ENCODE measurements at places on chromosomes 12 and 14.
A peak's percentile ranks its signal among the peaks of the same experiment; 100 is the strongest.

DNA sequence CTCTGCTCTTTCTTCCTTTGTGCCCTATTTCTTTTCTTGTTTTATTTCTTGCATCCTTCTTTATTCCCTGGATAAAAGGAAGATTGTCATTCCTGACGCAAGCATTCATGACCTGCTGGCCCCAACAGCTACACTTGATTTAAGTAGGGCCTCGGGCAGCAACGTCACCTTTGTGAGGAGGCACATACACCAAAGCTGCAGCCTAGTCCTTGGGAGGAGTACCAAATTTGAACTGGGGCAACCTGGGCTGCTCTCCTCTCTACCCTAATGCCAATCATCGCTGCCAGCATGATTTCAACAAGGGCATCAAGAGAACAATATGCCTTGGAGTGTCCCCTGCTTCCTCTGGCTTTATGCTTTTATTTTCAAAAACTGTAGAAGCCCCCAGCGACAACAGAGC lies 76.4 kb downstream of the C12orf50 start:
- DNase-seq, result no peak

GRCh38 chr12:82973592-82973991 lies 286.9 kb downstream of the TMTC2 start:
- no peak for DNase-seq

DNA sequence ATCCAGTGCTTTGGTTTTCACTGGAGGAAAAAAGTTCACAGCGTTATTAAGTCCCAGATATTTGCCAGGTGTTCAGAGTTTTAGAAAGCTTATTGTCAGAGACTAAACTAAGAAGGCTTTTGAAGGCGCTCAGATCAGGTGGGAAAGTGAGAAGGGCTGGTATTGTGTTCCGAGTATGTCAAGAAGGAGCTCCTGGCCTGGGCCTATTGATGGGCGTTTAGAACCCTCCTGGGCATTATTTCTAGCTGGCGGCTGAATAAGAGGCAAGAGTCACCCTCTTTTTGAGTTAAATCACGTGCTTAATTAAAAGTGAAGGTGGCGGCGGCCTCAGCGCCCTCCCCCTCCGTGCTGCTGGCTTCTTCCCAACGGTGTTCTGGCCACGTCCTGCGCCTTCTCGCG lies 20.9 kb upstream of the GNS start:
- DNase-seq, result no peak

- no peak for DNase-seq
These were observed 473.1 kb downstream of the EGLN3 start for GRCh38 chr14:33477797-33478196.

DNA sequence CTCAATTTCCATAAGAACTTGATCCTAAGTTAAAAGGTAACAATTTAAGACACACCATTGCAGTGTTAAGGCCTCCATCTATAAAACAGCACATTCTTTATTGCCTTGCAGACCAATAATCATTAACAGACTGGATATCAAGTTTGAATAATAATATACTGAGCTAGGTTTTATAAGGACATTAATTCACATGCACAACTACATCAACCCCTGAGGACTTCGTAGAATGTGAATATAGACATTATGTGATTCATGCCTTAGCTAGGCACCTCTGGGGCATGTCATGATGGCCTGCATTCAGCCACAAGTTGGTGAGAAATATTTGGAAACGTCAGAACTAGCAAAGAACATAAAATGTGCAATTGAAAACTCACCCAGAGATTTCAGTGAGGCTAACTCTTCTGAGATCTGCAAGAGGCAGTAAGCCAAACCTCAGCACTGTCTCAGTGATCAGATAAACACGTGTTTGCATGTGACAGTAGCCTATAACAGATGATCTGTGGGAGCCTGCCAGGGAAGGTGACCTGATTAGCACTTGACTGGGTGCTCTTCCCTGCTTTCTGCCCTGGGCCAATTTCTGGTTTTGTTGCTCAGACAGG lies 492.2 kb downstream of the FLRT2 start:
- DNase-seq, result no peak

- no peak for DNase-seq
These were observed 290.8 kb upstream of the NOVA1 start for GRCh38 chr14:26888592-26888991.

GRCh38 chr12:94621662-94622359 lies 28.5 kb downstream of the TMCC3 start:
- DNase-seq, result no peak

DNA sequence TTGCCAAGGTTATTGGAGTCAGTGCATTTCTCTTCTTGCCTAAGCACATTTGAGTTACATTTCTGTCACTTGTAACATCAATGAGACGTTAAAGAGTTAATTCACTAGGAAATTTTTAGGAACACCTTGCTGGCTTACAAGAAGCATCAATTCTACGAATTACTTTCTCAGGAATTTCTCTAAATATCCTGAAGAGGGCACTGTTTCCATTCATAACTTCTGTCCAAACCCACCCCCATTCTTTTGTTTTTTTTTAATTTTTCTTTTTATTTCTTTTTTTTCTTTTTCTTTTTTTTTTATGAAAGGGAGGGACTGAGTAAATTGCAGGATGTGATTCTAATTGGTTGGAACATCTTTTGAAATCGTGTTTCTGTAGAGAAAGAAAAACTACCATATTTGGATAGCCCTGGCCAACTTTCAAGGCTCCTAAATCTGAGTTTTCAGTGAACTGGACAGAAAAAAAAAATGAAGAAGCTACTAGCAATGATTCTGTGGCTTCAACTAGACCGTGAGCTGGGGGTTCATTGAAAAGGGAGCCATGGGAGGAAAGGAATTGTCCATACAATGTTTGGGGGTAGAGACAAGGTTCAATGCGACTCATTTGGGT lies 285.3 kb downstream of the DAD1 start:
- no peak for DNase-seq

GRCh38 chr14:55446127-55446736 lies 5.8 kb upstream of the TBPL2 start:
- peak; percentile 4 for DNase-seq

DNA sequence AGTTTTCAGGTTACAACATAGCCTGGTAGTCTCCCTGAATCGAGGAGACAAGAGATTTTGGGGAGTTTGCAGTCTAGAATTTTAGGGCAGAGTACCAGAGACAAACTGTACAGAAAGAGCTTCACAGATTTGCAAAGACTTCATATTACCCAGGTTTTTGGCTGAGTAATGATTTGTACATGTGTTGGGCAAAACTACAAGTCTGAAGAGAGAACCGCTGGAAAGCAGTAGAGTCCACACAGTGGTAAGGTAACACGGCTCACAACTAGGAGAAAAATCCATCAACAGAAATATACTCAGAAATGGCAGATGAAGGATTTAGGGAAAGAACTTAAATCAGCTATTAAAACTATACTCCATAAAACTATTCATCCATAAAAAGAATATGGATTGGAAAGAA lies 25.7 kb downstream of the FBXO33 start:
- DNase-seq, result no peak

DNA sequence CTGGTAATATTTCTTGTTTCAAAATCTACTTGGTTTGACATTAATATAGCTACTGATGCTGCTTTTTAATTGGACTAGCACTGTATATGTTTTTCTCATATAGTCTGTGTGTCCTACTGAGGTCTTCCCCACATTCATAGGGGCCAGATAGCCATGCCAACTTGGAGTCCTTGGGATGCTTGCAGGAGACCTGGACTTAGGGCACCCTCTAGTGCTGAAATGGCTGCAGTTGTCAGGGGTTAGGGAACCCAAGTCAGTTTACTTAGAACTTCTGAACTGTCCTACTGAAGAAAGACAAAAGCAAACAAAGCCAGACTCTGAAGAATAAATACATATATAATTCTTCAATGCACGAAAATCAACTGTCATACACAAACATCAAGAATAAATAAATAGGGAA lies 279.9 kb upstream of the SYT1 start:
- no peak for DNase-seq

GRCh38 chr14:76432827-76433752 lies 57.2 kb downstream of the ESRRB start:
- no peak for DNase-seq

GRCh38 chr14:103522649-103523574 lies at the start of gene CKB:
Gene CKB, minus strand, starts transcription at chr14:103522830. Its CDS starts 337 bp downstream, at chr14:103522493.
- no peak for DNase-seq

- no peak for DNase-seq
These were observed 137.6 kb downstream of the ZFP36L1 start for GRCh38 chr14:68655021-68655831.

- no peak for DNase-seq
These were observed 194.1 kb downstream of the BTG1 start for GRCh38 chr12:91951571-91951970.

DNA sequence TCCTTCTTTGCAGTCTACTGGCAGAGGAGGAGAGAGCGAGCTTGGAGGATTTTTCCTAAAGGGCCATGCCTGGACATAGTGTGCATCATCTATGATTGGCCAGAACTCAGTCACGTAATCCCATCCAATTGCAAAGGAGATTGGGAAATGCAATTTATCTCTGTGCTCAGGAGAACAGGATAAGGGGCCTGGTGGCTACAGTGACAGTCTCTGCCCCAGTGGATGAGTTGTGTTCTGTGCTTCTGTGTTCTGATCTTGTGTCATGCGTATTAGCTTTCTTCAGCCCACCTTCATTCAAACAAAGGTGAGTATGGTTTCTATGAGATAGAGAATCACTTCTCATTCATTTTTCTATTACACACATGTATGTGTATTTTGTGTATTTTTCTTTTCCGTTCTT lies 144.3 kb downstream of the NRXN3 start:
- no peak for DNase-seq

- DNase-seq, result no peak
These were observed 79.3 kb downstream of the DNAI7 start for GRCh38 chr12:25115677-25116076.

DNA sequence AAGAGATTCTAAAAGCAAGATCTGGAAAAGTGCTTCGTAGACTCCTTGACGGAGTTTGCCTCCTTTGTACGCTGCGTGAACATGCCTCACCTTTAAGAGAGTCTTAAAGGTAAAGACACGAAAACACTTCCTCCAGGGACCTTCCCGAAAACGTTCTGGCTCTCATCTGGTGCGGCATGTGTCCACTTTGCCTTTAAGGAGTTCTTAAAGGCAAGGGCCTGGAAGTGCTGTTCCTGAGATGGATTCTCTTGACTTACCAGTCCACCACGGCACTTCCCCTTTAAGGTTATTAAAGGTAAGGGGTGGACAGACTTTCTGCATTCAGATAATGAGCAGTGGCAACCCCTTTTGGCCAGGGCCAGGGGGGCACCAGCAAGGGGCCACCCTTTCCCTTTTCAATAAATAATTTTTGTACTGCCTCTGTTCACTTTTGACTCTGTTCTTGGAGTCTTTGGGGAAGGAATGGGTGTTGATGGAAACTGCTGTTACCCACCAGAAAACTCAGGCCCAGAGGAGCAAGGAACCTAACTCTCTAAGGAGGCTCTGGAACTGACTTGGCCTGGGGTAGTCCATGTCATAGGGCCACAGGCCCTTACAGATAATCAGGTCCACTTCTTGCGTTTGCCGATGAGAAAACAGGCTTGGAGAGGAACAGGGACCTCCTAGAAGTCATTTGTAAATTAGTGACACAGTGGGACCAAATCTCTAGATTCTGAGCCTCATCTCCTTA lies 4.4 kb downstream of the REM2 start:
- no peak for DNase-seq

DNA sequence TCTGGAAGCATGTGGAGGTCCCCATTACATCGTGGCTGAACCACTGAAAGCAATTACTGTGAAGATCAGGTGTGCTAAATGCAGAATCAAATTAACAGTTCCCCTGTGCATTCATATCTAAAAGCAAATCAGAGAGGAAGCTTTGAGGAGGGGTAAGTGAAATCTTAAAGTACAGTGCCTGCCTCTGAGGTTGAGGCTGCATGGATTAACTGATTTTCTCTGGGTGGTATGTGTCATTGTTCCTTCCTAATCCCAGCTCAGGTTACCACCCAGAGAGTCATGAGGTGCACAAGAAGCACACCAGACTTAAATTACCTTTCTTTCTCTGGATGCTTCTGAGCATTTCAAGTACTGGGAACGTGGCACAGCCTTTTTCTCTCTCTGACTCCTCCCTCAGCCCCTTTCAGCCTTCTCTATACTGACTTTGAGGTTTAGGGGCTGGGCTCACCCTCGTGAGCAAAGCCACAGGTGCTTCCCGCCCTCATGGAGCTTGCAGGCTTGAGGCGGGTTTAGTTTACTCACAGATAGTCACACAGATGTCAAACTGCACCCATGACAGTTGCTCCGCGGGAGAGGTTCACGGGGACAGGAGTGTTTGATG lies 237.6 kb upstream of the CRY1 start:
- DNase-seq, result no peak

GRCh38 chr14:78863143-78863542 lies 693.0 kb downstream of the NRXN3 start:
- DNase-seq, result no peak

DNA sequence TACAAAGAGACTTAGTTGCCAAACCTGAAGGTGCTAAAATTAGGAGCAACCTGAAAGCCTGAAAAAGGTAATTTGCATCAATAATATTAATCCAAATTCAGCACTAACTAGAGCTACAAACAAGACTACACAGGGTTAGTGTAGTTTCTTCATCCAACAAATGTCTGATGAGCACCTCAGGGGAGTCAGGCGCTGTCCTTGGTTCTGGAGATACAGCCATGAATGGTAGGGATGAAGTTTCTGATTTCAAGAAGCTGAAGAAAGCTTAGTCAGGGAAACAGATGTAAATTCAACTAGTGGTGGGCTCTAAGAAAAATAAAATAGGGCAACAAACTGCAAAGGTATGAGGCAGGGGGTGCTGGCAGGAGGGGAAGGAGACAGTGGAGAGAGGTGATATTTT lies 266.3 kb downstream of the GLT1D1 start:
- no peak for DNase-seq

DNA sequence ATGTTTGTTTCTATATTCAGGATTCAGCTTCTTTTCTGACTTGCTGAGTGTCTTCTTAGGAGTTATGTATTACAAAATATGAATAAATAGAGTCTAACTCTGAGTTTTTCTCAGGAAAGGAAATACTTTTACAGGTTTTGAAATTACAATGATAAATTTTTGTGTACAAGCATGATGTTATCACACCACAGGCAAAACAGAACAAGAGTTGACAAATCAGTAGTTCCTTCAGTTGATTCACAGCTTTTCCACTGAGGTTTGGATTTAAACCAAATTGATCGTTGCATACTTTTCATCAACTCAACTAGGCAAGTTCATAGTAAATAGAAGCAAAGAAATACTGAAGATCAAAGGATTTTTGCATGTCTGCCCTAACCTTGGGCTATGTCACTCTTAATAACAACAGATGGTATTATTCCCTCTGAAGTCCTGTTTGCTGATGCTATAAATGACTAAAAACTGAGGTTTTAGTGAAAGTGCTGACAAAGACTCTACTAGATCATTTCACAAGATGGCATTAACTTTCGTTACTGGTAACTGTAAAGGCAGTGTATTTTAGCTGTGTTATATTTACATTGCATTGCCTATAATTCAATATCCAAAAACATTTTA lies 520.2 kb downstream of the FLRT2 start:
- DNase-seq, result no peak

- no peak for DNase-seq
These were observed 4.9 kb upstream of the SOX5 start for GRCh38 chr12:23954332-23954731.

- DNase-seq, result no peak
These were observed 32.0 kb downstream of the PTPN11 start for GRCh38 chr12:112450725-112451124.
